ENCODE measurements at places on chromosomes 12 and 14. TPM values are rescaled to one million over a fixed set of nuclear protein-coding genes. Genes with fewer than 3 reads are reported as not detected.

The MYF5 gene
- not detected for polyA plus RNA-seq

DNA sequence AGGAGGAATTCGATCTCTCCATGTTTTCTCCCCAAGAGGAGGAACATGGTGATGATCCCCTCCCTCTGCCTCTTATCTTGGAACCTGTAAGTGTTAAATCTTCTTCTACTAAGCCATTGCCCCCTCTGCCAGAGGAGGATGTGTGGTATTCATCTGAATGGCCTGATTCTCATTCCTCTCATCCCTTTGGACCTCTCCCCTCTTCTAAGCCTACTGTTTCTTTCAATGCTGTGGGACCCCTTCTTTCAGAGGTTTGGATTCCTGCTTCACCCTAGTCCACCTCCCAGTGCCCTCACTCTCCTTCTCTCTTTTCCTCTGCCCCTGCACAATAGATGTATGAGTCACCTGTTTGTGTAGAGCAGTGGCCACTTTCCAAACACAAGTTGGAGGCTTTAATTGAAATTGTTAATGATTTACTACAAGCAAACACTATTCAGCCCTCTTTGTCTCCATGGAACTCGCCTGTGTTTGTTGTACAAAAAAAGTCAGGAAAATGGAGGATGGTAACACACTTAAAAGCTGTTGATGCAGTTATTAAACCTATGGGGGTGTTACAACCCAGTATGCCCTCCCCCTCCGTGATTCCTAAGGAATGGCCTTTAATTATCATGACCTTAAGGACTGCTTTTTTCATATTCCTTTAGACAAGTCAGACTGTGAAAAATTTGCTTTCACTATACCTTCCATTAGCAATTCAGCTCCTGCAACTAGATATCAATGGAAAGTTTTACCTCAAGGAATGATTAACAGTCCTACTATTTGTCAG is 192.1 kb upstream of the ALG10B start:
- DNase-seq, result no peak

GRCh38 chr12:4030929-4031702 is 157.9 kb upstream of the PARP11 start:
- DNase-seq, result peak; percentile 81

GRCh38 chr12:52798003-52798670 is 2.2 kb upstream of the KRT3 start:
- DNase-seq, result no peak

DNA sequence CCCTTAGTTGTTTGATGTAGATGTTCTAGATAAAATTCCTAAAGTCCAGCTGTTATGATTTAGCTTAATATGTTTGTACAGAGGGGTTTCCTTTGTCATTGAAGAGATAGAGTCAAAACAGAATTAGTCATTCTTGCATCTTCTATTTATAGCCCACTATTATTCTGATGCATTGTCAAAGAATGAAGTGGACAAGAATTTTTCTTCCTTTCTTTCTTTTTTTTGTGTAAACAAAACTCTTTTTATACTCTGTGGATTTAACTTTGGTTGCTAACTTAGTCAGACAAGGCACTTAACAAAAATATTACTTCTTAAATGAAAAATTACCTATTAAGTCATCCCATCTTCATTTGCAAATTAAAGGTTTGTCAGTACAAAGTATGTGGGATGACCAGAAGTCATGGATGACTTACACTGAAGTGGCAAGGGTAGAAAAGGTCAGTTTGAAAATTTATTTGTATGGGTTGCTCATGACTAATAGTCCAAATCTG is 215.6 kb upstream of the DDHD1 start:
- DNase-seq, result no peak

All from SK-N-SH (cell line).